ENCODE measurements at places on chromosomes 2 and 18.

DNA sequence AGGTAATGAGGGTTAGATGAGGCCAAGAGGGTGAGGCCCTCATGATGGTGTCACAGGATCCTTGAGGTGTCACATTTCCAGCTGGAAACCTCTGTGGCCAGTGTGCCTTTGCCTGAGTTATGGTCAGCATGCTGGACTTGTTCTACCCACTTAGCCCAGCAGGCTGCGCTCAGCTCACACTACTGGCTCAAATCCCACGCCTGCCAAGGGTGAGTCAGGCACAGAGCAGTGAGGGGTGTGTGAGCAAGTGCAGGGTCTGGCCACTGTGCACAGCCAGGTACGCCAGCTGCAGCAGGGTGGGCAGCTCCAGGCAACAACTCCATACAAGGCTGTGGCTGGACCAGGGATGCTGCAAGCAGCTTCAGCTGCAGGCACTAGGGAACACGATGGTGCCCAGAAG is 616.6 kb upstream of the FSHR start:
- DNase-seq = no peak

GRCh38 chr2:202750763-202751427 is 116.1 kb downstream of the FAM117B start:
- DNase-seq = no peak

DNA sequence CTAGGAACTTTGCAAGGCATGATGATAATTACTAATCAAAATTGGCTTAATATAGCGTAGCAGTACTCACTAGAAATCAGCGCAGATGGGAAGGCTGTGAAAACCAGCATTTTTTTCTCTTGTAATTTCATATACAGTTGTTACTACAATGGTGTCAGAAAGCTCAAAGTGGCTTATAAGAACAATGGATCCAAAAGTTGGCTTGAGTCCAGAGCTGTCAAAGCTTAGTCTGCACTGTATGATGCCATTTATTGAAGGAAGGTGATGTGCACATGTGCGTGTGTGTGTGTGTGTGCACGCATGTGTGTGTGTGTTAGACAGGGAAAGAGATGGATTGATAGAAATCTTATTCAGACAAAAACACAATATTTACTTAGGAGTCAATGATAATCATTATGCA is 341.3 kb downstream of the TGIF1 start:
- no peak for DNase-seq

- no peak for DNase-seq
These were observed 35.1 kb upstream of the SLC14A2 start for GRCh38 chr18:45580127-45580526.

DNA sequence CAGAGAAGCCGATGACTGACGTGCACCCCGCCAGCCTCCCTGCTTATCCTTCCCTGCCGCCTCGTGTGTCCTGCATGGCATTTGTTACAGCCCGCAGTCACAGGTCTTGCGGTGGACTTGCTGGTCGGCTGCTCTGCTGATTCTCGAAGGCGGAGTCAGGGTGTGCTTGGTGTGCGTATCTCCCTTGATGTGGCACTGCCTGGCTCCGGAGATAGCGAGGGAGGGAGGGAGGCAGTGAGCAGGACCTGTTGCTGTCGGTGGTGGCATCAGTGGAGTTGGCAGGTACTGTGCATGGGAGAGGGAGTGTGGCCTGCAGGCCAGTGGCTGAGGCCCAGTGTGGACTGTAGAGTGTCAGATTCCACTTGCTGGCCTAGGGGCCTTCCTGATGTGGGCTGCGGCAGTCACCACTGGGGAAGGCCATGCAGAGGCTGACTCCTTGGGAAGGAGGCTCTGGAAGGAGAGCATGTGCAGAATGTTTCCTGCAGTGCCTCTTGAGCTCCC is 198.9 kb downstream of the AGAP1 start:
- no peak for DNase-seq

- DNase-seq = no peak
These were observed 1.5 kb upstream of the SCYGR1 start for GRCh38 chr2:227389231-227389630.

DNA sequence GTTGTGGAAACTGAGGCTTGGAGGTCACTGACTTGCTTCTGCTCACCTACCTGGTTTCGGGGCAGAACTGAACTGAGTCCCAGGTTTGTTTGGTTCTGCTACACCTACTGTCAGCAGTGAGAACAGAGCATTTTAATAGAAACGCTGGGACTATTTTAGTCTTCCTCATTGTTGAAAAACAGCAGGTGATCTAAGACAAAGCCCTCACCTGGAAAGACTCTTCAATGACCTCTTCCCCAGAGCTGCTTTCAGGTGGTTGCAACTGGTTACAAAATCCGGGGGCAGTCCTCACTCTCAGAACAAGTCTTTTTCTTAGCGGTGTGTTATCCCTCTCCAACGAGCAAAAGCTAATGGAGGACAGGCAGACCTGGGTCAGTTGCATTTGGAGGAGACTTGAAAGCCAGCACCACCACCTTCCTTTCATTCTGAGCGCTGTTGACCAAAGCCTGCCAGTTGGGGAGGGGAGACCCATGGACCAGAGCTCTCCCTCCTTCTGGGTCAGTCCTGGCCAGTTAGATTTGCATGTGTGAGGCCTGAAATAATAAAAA is 217.0 kb downstream of the NCK2 start:
- DNase-seq = no peak

GRCh38 chr2:5176764-5177163 is 515.4 kb upstream of the SOX11 start:
- no peak for DNase-seq

DNA sequence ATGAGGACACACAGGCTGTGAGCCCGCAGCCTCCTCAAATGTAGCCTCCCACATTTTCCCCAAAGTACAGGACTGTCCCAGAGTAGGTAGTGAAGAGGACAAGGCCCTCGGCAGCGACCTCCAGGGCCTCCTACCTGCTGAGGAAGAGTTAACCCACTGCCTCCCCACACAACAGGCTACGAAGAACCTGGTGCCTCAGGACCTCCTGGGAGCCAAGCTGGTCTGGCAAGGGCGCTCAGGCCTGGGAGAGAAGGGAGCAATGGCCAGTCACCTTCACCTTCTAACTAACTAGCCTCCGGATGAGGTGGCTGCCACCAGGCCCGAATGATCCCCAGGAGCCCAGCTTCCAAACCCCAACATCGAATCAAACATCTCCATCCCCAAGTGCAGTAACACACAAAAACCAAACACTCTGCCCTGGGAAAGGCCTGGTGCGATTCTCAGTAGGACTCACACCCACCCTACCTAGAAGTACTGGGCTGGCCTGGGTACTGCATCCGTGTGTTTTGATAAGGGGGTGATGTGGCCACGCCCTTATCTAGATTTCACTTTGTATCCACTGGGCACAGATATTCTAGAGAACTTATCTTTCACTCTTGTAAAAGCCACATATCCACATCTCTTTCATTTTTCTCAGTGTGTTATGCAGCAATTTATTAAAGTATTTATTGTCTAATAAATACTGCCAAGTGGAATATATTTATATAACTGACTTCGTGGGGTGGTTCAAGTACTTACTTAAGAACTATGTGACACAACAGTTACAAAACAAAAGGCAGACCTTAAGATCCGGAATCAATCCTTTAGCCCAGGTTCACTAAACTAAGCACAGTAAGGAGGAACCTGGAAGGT is 9.7 kb downstream of the ERFE start:
- DNase-seq = no peak

DNA sequence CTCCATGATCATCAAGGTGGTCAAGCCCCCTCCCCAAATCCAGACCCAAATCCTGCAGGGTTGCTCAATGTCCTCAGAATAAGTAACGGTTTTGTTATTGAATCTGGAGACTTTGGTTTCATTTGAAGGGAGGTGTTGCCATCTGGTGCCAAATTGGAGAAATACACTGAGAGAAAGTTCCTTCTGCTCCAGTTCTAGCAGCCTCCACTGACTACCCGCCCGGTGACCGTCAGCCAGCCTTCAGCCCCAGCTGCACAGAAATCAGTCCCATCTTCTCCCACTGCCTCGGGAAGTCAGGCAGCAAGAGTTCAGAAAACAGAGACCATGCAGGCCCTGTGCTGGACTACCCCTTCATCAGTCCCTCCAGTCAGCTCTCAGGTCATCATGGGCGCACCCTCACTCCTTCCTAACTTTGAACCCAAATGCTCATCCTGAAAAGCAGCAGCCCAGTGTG is 38.7 kb downstream of the PKDCC start:
- DNase-seq = peak; percentile 59

DNA sequence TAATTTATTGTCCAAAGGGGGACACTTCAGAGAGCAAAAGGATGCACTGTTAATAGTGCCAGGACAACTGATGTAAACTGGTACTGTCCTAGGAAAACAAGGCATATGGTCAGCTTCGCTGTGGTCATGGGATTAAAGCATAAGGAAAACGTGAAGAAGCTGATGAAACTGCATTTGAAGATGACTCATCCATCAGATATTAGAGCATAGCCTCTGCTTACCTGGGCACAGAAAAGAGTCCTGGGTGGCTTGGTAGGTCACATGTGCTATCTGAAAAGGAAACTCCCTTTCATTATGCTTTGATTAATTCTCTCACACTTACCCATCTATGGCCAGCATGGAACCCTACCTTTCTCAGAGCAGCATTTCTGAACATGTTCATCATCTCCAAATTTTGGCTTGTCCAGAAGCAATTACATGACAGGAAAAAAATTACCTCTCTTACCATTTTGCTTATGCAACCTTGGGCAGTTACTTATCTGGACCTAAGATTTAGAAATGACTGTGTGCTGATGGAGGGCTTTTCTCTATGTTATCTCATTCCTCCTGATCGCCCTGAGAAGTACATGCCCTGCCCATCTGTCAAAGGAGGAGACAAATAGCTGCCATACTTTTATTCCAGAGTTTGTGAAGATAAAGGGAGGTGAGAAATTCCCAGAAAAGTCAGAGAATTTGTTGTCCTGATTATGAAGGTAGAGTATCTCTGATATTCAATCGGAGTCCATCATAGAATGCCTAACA is 275.3 kb upstream of the SLC14A2 start:
- DNase-seq = no peak

DNA sequence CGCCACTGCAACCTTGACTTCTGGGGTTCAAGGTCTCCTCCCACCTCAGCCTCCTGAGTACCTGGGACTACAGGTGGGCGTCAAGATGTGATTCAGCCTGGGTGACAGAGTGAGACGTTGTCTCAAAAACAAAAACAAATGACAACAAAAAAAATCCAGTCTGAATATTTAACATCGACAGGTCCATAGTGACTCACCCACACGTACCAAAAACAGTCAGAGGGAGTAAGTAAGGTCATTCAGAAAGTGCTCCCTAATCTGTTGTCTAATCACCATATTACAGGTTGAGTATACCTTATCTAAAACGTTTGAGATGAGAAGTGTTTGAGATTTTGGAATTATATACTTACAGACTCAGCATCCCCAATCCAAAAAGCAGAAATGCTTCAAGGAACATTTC is 24.4 kb downstream of the SAP130 start:
- DNase-seq = no peak

- DNase-seq = no peak
These were observed 263.7 kb downstream of the ATAD2B start for GRCh38 chr2:23662941-23663920.

DNA sequence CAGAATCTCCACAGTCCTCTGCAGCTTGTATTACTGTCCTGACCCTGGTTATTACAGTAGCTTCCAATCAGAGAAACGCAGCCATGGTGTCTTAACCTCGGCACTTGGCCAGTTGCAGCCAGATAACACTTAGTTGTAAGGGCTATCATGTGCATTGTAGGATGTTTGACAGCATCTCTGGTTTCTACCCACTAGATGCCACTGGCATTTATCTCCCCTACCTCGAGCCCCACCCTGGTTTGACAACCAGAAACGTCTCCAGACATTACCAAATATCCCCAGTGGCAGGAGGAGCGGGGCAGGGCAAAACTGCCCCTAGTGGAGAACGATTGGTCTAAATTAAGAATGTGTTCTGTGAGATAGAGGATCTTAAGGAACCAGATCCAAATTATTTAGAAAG is 13.1 kb downstream of the DSG2 start:
- no peak for DNase-seq

DNA sequence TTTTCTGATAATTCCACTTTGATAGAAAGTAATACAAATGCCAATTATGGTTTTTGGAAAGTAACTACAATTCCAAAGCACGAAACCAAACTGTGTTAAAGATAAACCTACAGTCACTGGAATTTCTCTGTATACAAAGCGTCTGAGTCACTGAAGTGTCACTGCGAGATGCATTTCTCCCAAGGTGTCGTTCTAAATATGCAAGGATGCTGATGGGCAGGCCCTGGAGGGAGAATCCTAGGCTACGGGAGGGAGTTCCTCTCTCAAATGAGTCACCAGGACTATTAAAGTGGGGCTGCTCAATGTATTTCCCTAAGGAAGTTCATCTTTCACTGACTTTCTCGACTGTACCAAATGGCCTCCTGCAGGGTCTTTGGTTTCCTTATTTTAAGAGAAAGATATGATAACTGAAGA is 163.8 kb upstream of the STK17B start:
- peak; percentile 35 for DNase-seq

DNA sequence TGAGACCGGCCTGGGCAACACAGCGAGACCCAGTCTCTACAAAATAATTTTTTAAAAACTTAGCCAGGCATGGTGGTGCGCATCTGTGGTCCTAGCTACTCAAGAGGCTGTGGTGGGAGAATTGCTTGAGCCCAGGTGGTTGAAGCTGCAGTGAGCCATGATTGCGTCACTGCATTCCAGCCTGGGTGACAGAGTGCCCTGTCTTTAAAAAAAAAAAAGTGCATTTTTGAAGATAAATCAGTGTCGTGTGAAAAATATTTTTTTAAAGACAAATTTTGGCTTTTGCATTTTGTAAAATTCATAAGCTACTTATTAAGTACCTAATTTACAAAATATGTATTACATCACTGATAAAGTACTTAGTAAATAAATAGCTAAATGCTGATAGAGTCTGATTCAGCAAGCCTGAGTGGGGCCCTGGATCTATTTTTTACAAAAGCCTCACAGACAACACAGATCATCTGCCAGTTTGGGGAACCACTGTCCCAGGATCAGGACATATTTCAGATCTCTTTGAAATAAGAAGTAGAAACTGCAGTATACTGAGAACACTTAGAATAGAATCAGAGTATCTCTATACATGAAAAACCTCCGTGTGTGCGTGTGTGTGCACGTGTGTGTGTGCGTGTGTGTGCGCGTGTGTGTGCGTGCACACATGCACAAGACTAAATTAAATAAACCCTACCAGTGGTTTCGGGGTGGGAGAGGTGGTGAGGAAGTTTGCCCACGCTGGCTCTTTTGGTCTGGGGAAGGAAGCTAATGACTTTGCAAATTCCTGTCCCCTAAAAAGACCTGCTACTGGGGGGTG is 61.6 kb downstream of the AAK1 start:
- no peak for DNase-seq

GRCh38 chr2:113376253-113376912 is 61.1 kb upstream of the ZNG1B start:
- DNase-seq = no peak

DNA sequence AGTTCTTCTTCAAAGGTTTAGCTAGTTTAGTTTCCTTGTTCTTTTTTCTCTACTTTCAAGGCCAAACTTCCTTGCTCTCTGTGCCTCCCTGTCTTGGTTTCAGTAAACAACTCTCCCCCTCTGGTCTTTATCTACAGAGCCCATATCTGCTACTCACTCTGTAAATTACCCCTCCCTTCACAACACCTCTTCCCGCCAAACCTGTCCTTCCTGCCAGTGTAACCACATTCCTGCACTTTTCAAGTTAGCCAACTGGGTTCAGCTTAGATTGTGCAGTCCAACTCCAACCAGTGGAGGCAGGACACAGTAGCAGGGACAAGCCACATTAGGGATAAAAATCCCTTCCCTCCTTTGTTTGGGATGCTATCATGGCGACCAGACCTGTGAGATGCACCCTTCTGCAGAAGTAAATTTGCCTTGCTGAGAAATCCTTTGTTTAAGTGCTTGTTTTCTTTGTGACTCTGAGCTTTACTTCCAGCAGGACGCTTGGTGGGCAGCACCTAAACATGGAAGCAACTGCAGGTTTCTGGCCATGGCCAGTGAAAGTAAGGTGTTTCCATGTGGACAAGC is 706.0 kb downstream of the KCNJ3 start:
- DNase-seq = no peak

All from RWPE1 (cell line).